Stimulated activated CD8-positive, alpha-beta memory T cell treated with anti-CD3 and anti-CD28 coated beads, Interleukin-4, amount 100 ng/mL, for 1 hour (primary cell): ENCODE measurements at places on chromosomes 3 and 15.

DNA sequence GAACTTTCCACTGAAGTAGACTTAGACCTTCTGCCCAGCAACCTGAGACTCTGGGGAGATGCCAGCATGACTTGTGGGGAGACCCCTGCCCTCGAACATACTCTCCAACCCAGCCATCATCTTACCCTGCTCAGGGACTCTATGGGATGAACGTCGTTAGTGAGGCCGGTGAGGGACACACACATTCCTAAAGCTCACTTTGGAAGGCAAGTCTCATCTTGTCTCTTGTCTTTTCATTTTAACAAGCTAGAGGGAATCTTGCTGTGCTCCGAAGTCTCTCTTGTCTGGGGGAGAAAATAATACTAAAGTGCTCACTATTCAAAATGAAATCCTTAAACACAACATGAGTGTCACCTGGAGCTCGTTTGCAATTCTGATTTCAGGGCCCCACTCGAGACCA, 239.5 kb upstream of the HES1 start:
- no peak for DNase-seq

- DNase-seq, result no peak
These were observed 38.8 kb upstream of the EIF5A2 start for GRCh38 chr3:170947018-170947769.

DNA sequence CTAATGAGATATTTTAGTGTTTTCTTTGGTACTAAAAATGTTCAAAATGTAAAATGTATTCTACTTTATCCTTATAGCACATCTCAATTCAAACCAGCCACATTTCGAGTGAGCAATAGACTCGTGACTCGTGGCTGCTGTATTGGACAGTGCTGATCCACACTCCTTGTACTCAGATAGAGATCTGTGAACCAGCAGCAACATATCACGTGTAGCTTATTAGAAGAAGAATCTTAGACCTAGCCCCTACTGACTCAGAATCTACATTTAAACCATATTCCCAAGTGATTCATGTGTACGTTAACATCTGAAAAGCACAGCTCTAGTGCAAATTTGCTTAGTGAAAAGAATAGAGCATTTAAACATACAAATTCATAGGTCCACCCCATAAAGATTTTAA, 130.9 kb downstream of the IL1RAP start:
- no peak for DNase-seq

GRCh38 chr3:142394921-142395622, 52.8 kb downstream of the XRN1 start:
- DNase-seq, result no peak

DNA sequence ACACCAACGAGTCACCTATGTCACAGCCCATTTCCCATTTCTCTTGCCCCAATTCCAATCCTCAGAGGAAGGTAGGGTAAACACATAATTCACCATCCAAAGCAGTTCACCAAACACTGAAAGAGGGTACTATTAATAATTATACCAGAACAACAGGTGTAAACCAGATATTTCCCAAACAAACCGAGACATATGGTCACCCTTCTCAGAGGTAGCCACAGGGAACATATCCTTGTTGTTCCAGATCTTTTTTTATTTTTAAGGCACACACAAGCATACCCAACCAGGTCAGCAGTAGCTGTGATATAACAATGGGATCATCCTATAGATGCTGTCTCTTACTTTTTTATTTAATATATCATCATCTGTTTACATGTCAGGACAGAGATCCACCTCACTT, 24.7 kb downstream of the MAGI1 start:
- DNase-seq, result no peak

DNA sequence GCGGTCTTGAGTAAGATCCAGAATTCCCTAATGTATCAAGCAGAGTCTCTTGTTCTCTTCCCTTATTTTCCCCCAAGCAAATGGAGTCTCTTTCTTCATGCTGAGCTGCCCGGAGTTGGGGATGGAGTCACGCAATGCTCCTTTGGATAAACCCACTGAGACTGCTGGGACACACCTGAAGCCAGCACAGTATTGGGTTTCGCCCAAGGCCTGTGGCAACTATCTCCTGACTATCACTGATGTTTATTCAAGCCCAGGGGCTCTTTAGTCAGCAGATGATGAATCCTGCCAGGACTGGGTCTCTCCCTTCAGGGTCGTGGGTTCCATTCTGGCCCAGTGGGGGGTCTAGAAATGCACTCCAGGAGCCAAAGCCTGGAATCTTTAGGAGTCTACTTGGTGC, 11.3 kb downstream of the USF3 start:
- DNase-seq, result no peak

GRCh38 chr15:22831473-22831872, 7.0 kb upstream of the NIPA2 start:
- DNase-seq, result no peak

DNA sequence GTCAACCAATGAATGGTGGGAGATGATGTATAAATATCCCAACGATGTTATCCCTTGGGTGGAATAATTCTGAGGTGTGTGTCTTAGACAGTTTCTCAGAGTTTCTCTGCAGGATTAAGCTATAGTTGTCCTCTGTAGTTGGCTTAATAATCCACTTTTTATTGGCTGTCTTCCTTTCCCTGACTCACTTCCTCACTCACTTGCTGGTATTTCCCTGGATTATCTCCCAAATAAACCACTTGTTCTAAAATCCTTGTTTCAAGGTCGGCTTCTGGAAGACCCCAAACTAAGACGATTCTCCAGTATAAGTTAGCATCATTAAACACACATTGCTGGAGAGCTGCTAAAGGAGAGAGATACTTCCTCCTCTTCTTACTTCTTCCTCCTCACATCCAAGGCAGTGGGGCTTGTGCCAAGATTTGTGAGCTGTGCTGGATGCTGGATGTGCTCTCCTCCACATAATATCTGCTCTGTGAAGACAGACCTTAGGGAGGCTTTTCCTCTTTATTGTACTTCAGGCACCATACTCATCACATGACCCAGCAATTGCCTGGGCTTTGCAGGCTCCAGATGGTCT, 22.5 kb upstream of the ROPN1 start:
- DNase-seq, result no peak

DNA sequence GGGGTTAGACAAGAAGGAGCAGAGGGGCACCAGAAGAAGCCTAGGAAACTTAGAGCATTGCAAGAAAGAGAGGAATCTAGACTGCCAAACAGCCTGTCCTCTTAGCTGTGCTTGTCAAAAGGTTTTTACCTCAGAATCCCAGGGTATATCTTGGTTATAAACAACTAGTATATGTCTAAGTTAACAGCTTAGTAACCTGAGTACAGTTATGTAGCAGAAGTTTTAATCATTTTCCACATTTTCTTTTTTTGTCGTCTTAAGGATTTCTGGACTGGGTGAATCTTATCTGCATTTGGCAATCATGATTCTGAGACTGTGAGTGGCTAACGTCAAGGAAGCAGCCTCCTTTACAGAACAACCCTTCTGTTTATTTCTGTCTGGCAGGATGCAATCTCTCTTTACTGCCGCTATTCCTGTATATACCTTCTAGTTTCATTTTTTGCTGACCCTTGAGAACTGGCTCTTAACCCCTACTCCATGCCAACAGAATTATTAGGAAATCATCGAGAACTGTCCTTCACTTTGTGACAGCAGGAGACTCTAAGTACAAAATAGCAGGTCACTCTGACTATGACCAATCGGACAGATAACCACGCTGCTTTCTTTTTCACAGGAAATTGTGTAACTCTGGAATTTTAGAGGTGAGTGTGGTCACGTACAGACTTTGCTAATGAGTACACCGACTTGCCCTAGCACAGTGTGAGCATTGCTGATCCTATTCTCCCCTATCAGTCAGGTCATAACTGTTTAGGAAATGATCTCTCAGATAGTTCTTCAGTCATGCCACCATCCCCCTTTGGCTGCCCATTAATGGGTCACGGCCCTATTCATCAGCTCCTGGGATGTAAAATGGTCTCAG, 3.3 kb upstream of the CP start:
- no peak for DNase-seq

DNA sequence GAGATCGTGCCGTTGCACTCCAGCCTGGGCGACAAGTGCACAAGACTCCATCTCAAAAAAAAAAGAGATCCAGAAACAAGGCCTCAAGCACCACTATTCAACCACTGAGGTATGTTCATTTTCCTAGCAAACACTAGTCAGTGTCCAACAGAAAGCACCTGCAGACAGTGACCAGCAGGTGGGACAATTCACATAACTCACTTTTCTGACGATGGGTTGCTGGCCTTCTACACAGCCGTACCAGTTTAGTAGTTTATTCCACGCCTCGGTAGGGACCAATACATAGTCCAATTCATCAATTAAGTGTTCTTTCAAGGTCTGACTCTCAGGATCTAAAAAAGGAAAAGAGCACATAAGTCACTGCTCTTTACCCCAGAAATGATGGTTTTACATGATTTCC, 12.4 kb downstream of the USP4 start:
- DNase-seq, result no peak

DNA sequence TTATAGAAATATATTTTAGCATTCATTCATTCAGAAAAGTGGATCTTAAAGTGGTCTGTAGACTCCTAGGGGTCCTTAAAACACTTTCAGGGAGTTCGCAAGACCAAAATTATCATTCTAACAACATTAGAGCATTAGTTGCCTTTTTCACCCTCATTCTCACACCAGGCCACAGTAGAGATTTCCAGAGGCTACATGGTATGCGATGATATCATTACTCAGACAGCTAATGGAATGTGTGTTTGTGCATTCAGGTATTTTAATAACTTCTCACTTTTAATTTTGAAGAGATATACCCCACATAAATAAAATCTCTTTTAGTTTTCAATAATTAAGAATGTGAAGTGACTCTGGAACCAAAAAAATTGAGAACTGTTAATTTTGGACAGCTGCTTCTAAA, 206.9 kb downstream of the NSUN3 start:
- DNase-seq, result no peak

DNA sequence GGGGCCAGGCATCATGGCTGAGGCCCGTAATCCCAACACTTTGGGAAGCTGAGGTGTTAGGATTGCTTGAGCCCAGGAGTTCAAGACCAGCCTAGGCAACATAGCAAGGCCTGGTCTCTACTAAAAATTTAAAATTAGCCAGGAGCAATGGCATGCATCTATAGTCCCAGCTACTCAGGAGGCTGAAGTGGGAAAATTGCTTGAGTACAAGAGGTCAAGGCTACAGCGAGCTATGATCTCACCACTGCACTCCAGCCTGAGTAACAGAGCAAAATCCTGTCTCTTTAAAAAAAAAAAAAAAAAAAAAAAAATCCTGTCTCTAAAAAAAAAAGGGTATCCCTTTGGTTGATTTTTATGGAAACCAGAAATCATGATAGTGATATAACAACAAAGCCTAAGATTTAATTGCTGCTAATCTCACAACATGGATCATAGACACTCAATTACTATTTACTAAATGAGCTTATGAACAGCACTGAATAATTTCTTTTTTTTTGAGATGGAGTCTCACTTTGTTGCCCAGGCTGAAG, 12.1 kb downstream of the PCLAF start:
- DNase-seq, result no peak

GRCh38 chr3:166285001-166285400, 447.8 kb upstream of the BCHE start:
- DNase-seq, result no peak

GRCh38 chr3:168714609-168715240, 619.0 kb upstream of the GOLIM4 start:
- no peak for DNase-seq

GRCh38 chr15:73110201-73110600, 57.9 kb downstream of the NEO1 start:
- no peak for DNase-seq

DNA sequence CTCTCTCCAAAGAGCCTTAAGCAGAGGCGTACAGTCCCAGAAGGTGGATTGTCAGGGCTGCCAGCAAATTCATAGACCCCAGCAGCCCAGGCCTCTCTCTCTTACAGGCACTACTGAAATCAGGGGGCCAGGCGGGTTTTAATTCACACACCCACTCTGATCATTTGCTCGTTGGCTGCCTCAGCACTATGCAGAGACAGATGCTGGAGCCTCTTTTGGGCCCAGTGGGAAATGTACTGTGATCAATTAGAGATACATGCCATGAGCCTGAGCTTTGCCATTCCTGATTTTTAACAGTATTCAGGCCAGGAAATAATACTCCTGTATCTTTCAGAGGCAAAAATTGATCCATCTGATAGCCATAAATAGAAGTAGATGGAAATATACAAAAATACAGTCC, 53.0 kb downstream of the CMTM6 start:
- no peak for DNase-seq

DNA sequence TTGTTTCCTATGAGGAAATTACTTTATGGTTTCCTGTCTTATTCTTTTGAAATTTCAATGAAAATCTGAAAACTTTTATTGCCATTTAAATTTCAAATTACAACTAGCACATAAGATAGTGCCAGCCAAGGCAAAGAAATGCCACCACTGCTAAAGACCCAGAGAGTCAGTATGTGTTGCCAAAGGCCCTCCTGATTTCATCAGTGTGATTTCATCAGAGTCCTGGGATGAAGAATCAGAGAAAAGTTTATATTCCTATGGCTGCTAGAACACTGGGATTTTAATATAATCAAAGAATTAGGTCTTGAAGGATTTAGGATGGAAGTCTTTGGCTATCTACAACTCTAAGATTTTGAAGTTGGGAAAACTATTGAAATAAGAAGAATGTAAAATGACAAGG, 434.2 kb upstream of the CCDC54 start:
- DNase-seq, result no peak

DNA sequence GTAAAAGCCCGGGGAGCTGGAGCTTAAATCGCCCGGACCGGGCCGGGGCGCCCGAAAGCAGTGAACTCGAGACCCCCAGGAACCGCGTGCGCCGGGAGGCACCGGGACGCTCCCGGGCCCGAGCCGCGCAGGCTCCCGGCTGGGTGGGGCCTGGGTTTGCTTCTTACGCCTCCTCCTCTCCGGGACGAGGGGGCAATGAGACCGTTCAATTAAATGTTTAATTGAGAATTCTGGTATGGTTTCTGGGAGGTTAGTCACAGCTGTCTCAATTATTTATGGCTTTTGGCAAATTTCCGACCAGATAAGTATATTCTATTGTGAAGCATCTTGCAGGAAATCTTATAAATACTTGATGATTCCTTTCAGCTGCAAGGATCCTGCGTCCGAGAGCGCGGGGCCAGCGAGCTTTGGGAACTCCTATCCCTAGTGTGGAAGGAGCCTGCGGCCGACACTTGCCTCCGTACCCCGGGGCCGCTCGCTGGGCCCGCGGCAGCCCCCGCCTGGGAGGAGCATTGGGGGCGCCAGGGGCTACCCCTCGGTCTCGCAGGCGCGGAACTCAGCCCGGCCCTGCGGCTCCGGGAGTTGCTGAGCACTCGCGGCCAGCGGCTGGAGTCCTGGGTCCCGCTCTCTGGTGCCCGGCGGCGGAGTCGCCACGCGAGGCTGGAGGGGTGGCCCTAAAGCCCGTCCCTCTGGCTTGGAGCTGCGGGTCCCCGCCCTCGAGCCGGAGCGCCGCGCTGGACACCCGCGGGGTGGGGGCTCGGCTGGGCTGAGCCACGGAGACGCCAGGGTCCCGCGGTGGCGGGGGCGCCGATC, 10.3 kb downstream of the ISL2 start:
- DNase-seq, result no peak

- no peak for DNase-seq
These were observed 12.1 kb downstream of the EAF1 start for GRCh38 chr3:15439476-15439875.

GRCh38 chr3:81788610-81789009, 27.2 kb upstream of the GBE1 start:
- DNase-seq, result no peak
